Muscle of leg (tissue), 16 donors: ENCODE measurements at places on chromosomes 12 and 14. TPM values are rescaled to one million over a fixed set of nuclear protein-coding genes. Genes with fewer than 3 reads are reported as not detected.

GRCh38 chr12:96271469-96272199 is 77.5 kb downstream of the ELK3 start:
- H3K27ac ChIP-seq: no peak overlapping the region
- H3K36me3 ChIP-seq: peaks cover 26% of the 10 kb centered on the region
- H3K4me1 ChIP-seq: no peaks in the 10 kb centered on the region
- H3K27me3 ChIP-seq: no peaks in the 10 kb centered on the region
- H3K4me3 ChIP-seq: no peak overlapping the region
- DNase-seq: no peak

Gene PRH2
- not detected for total RNA-seq

DNA sequence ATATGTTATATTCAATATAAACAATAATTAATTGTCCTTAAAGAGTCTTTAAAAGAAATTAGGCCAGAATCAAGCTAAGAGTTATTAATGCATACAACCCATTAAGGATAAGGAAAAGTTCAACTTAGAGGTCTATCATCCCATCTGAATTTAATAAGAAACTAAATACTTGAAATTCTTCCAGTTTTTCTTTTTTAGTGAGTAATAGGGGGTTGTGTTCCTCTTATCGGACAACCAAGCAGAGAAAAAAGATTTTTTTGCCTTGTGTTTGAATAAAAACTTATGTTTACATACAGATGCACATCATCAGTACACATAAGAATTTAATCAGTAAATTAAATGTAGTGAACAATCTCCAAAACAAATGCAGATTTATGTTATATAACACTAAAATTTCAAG is 32.5 kb downstream of the PAWR start:
- H3K4me3 ChIP-seq: no peak overlapping the region
- H3K27ac ChIP-seq: no peak overlapping the region
- H3K27me3 ChIP-seq: no peaks in the 10 kb centered on the region
- H3K4me1 ChIP-seq: no peaks in the 10 kb centered on the region

Gene C14orf39
- 2.3 TPM for total RNA-seq

DNA sequence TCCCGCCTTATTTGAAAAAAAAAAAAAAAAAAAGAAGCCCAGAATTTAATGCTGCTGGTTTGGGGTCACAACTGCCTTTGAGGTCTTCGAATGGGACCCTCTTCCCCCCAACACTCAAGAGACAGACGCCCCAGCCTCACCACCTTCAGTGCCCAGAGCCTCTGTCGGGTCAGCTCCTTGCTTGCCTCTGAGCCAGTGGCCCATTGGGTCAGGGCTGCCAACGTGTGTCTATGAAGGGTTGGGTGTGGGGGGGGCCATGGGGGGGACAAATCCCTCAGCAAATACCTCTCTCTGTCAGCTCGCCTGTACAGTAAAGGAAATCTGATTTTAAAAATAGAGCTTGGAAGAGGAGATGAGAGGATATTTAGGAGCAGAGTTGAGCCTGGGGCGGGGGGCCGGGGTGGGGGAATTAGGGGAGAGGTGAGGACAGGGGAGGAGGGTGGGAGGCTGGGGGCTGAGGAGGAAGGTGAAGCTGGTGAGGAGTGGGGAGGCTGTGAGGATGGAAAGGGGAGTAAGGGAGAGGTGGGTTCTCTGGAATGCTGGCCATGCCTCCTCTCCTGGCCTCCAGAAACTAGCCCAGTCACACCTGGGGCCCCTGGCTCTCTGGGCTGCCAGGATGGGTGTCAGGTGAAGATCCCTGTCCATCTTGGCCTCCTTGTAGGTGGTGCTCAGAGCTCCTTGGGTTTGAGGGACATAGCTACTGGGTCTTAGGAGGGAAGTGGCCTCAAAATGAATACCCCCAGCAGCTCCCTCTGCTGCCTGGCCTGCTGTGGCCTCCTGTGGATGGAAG is 13.3 kb downstream of the RTL1 start:
- H3K27me3 ChIP-seq: no peaks in the 10 kb centered on the region
- peaks cover 67% of the 10 kb centered on the region for H3K36me3 ChIP-seq
- H3K4me1 ChIP-seq: peaks cover 68% of the 10 kb centered on the region
- peak overlapping the region; percentile 90 for H3K27ac ChIP-seq
- peak overlapping the region; percentile 38 for H3K4me3 ChIP-seq

Gene AKAP3
- 0.35 TPM for total RNA-seq

DNA sequence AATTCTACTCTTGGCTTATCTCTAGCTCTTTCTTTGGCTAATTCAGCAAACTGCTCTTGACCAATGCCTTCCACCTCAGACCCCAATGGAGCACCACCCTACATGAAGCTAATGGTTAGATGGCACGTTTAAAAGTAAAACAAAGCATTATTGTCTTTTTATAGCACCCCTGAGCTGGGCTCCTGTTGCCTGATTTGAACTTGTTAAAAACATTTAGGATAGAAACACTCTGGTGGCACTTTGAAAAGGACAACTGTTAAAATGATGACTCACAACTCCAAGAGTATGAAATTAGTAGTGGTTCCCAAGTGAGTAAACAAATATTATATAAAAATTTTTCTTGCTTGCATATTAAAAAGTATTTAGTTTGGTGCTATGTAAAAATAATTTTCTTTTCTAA is 299.6 kb upstream of the DCN start:
- no peaks in the 10 kb centered on the region for H3K27me3 ChIP-seq
- H3K4me1 ChIP-seq: no peaks in the 10 kb centered on the region
- no peak for DNase-seq
- H3K27ac ChIP-seq: no peak overlapping the region
- H3K4me3 ChIP-seq: no peak overlapping the region
- no peaks in the 10 kb centered on the region for H3K36me3 ChIP-seq

- no peak overlapping the region for H3K4me3 ChIP-seq
- H3K27me3 ChIP-seq: no peaks in the 10 kb centered on the region
- DNase-seq: no peak
Observed at GRCh38 chr14:31982642-31983041, 94.5 kb upstream of the ARHGAP5 start.

Gene UBC
- 789 TPM for total RNA-seq

Gene PPFIA2
- 3.1 TPM for total RNA-seq

DNA sequence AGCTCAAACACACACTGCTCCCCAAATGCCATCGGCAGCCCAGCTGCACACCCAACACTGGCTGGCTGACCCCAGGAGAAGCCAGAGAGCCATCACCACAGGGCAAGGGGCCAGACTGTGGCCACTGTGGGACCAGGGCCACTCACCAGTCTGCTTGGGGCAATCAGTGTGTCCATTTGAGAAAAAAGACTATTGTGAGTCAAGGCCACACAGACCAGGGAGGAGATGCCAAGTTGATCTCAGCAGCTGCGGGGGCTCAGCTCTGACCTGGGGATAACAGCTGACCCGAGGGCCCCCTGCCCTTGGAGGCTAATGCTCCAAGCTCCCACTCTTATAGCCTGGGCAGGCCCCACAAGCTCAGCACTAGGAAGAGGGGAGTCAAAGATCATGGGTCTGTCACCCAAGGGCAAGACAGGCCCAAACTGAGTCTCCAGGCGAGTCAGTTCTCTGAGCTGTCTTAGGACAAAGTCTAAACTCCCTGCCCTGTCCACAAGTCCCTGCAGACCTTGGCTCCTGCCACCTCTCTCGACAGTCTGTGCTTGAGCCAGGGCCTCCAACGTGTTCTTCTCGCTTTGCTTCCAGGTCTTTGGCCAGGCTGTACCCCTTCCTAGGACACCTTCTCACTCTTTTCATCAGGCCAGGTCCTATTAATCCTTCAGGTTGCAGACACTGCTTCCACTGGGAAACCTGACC is 30.1 kb upstream of the PNMA1 start:
- peaks cover 93% of the 10 kb centered on the region for H3K4me1 ChIP-seq
- no peaks in the 10 kb centered on the region for H3K27me3 ChIP-seq
- H3K27ac ChIP-seq: peak overlapping the region; percentile 87
- peaks cover 26% of the 10 kb centered on the region for H3K36me3 ChIP-seq
- no peak for DNase-seq

Gene PLEKHD1
- total RNA-seq: 0.53 TPM

- peak; percentile 76 for DNase-seq
- no peak overlapping the region for H3K27ac ChIP-seq
- H3K4me1 ChIP-seq: no peaks in the 10 kb centered on the region
Observed at GRCh38 chr12:79407671-79408622, 282.8 kb downstream of the PAWR start.

- DNase-seq: no peak
- H3K4me1 ChIP-seq: no peaks in the 10 kb centered on the region
- no peaks in the 10 kb centered on the region for H3K36me3 ChIP-seq
- H3K27me3 ChIP-seq: no peaks in the 10 kb centered on the region
Observed at GRCh38 chr14:45247427-45247826, 5.6 kb downstream of the MIS18BP1 start.

GRCh38 chr12:3554371-3555115 is 63.5 kb downstream of the PRMT8 start:
- no peak overlapping the region for H3K4me3 ChIP-seq
- H3K27ac ChIP-seq: no peak overlapping the region
- H3K4me1 ChIP-seq: no peaks in the 10 kb centered on the region
- no peaks in the 10 kb centered on the region for H3K36me3 ChIP-seq

Gene GPR84
- total RNA-seq: not detected

Gene WSCD2
- 3.7 TPM for total RNA-seq

Gene P2RX2
- not detected for total RNA-seq

Gene SLC35F4
- 0.22 TPM for total RNA-seq

DNA sequence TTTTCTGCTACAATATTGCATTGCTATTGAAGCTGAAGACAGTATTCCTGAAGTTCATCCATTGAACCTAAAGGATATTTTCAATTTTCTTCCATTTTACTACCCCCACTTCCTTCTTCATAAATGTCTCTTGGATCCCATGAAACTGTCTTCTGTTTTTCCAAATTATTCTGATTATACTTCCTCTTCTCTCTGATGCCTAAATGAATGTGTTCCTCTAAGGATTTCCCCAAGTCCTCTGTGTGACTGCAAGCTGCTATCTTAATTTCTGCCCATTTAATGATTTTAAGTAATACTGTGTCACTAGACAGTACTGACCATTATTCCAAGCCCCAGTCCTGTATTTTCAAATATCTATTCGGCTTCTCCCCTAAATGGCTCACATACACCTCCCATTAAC is 102.9 kb downstream of the TAOK3 start:
- no peak overlapping the region for H3K4me3 ChIP-seq
- no peak overlapping the region for H3K27ac ChIP-seq
- H3K27me3 ChIP-seq: no peaks in the 10 kb centered on the region
- no peaks in the 10 kb centered on the region for H3K4me1 ChIP-seq

Gene GNG2
- 36.8 TPM for total RNA-seq

Gene FAM90A1
- total RNA-seq: 0.09 TPM

DNA sequence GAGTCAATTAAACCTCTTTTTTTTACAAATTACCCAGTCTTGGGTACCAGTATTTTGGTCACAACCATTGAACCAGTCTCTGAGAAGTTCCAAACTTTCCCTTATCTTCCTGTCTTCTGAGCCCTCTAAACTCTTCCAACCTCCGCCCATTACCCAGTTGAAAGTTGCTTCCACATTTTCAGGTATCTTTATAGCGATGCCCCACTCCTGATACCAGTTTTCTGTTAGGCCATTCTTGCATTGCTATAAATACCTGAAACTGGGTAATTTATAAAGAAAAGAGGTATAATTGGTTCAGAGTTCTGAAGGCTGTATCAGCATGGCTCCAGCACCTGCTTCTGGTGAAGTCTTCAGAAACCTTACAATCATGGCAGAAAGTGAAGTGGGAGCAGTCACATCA is 31.7 kb downstream of the TTC5 start:
- H3K27ac ChIP-seq: no peak overlapping the region
- H3K4me1 ChIP-seq: no peaks in the 10 kb centered on the region
- no peak for DNase-seq
- H3K27me3 ChIP-seq: no peaks in the 10 kb centered on the region
- no peaks in the 10 kb centered on the region for H3K36me3 ChIP-seq

Gene EIF2S3B
- 0.71 TPM for total RNA-seq

GRCh38 chr12:25744313-25744712 is 191.2 kb upstream of the LMNTD1 start:
- H3K4me3 ChIP-seq: no peak overlapping the region
- no peaks in the 10 kb centered on the region for H3K27me3 ChIP-seq
- DNase-seq: no peak
- H3K4me1 ChIP-seq: no peaks in the 10 kb centered on the region
- H3K27ac ChIP-seq: no peak overlapping the region

DNA sequence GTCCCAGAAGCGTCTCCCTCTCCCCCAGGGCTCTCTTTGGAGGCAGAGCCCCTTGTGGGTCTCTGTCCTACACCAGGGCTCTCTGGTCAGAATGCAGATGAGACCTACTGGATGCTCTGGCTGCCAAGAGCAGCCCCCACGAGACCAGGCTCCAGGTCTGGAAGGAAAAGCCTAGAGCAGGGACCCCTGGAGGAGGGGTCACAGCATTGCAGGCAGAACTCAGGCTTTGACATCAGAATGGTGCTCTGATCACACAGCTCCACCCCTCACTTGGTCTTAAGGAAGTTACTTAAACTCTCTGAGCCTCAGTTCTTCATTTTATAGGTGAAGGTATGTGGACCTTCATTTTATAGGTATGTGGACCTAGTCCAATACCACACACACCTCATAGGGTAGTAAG is 83.1 kb downstream of the ARL6IP4 start:
- H3K4me3 ChIP-seq: no peak overlapping the region
- H3K27me3 ChIP-seq: no peaks in the 10 kb centered on the region
- H3K27ac ChIP-seq: peak overlapping the region; percentile 70
- no peak for DNase-seq
- H3K4me1 ChIP-seq: peaks cover 63% of the 10 kb centered on the region

Gene MYF6
- total RNA-seq: 105 TPM

Gene ARHGAP5
- 131 TPM for total RNA-seq

GRCh38 chr12:7923241-7924236 is 12.4 kb downstream of the SLC2A3 start:
- no peaks in the 10 kb centered on the region for H3K27me3 ChIP-seq
- H3K4me3 ChIP-seq: no peak overlapping the region
- no peak overlapping the region for H3K27ac ChIP-seq
- no peaks in the 10 kb centered on the region for H3K4me1 ChIP-seq

- H3K27ac ChIP-seq: no peak overlapping the region
- no peaks in the 10 kb centered on the region for H3K4me1 ChIP-seq
- H3K4me3 ChIP-seq: no peak overlapping the region
- no peak for DNase-seq
- no peaks in the 10 kb centered on the region for H3K27me3 ChIP-seq
Observed at GRCh38 chr12:123468786-123469185, 10.8 kb downstream of the SNRNP35 start.

DNA sequence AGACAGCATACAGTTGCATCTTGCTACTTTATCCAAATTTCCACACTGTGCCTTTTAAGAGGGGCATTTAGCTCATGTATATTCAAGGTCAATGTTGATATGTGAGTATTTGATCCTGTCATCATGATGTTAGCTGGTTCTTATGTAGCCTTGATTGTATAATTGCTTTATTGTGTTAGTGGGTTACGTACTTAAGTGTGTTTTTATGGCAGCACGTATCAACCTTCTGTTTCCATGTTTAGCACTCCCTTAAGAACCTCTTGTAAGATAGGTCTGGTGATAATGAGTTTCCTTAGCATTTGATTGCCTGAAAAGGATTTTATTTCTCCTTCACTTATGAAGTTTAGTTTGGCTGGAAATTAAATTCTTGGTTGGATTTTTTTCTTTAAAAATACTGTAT is 445.2 kb downstream of the NAV3 start:
- H3K36me3 ChIP-seq: no peaks in the 10 kb centered on the region
- H3K4me1 ChIP-seq: no peaks in the 10 kb centered on the region

Gene PCK2
- 2.5 TPM for total RNA-seq
